ENCODE measurements at places on chromosomes 7 and 10.

GRCh38 chr10:79582096-79582495 lies 21.9 kb upstream of the SFTPA2 start:
- DNase-seq = no peak

DNA sequence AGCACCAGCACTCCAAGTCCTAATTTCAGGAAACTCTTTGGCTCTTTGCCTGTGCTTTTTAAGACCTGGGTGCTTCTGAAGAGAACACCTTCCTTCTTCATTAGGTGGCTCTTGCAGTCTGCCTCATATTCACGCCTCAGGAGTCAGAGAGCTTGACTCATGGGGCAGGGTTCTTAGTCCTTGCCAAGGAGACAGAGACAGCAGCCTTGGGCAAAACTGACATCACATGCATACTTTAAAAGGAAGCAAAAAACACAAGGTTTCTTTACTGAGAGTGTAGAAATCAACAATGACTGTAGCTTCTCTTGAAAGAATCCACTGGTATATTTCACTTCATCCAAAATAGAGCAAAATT lies 780.6 kb downstream of the INHBA start:
- no peak for DNase-seq

DNA sequence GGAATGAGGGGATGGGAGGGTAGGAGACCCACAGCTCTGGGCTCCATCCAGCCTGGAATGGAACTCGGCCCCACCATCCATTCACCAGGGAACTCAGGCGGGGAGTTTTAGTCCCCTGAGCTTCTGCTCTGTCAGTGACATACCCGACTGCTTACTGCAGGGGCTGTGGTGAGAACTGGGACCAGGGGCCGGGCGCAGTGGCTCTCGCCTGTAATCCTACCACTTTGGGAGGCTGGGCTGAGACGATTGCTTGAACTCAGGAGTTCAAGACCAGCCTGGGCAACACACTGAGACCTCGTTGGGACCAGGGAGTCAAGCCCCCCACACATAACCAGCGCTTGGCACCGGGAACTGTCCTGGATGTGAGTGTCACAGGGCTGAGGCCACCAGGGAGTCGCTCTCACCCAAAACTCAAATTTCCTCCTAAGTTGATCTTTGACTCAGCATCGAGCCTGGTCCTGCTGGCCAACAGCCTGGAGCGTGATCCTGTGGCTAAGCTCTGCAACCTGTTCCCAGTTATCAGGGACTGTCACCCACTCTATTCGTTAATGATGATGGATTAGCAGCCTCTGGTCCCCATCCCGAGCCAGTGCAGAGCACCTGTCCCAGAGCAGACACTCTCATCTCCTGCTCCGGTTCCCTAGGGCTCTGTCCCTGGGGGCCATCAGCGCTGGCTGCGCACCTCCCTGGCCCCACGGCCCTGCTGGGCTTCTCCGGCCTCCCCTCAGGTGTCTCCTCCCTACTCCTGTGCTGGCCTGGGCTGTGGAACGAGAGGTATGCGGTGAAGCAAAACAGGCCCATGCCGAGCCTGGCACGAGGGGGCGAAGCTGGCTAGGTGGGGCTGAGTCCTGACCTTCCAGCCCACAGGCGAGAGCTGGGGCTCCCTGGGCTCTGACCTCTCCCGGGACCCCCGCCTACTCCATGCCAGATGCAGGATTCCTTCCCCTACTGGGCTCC lies 902 bp upstream of the CLDN15 start:
- DNase-seq = peak; percentile 40

GRCh38 chr10:79407423-79407796 lies 38.0 kb downstream of the ZCCHC24 start:
- no peak for DNase-seq

DNA sequence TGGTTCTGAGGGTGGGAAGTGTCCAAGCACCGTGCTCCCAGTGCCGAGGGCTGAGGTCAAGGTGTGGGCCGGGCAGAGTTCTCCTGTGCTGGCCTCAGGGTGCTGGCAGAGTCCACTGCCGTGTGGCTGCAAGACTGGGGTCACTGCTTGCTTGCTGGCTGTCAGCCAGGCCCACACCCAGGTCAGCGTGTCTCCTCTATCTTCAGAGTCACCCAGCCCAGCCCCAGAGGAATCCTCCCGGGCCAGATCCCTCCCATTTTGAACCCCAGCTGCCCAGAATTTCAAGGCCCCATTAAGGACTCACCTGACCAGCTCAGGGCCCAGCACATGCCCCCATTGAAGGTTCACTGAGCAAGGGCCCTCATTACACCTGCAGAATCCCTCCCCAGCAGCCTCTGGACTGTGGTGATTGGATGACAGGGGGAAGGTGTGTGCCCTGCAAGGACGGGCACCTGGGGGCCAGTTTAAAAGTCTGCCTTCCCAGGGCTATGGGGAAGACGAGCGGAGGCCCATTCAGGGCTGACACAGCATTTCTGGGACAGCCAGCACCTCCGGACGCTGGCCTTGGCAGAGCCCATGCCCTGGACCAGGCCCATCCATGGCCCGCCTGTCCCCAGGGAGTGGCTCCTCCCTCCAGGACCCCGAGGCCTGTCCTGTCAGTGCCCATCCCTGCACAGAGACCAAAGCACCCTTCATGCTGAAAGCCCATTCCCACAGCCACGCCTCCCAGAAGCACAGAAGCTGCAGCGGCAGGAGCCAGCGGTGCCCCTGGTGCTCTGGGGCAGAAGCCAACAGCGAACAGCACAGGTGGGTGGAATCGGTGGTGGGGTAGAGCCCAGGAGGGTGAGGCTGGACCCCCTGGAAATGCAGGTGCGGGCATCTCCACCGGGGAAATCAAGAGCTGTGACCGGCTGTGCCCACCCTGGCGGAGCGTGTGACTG lies 45.1 kb upstream of the PPP2R2D start:
- DNase-seq = no peak

DNA sequence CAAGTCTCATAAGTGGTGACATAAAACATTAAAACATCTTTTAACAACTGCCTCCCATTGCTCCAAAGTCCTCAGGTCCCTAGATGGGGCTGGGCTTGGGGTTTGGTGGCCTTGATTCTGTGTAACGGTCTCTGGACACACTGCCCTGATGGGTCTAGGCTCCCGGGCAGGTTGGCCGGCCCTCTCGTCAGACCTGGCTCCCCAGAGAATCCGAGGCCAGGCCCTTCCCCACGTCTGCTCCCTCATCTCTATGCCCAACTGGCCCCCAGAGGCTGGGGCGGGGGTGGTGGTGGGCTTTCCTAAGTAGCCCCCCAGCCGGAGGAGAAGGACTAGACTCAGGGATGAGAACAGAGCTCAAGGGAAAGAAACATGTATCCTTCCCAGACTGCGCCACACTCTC lies 31.5 kb upstream of the EFCAB10 start:
- DNase-seq = no peak

DNA sequence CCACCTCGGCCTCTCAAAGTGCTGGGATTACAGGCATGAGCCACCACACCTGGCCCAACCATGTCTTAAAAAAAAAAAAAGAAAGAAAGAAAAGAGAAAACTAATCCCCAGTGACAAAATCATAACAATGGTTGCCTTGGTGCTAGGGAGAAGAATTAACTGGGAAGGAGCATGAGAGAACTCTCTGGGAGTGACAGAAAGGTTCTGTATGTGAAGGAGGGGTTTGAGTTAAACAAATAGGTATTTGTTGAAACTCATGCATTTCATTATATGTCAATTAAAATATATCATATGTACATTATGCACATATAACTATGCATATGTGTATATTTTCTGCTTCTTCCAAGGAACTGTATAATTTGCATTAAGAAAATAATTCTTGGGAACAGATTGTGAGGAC lies 33.3 kb downstream of the INA start:
- no peak for DNase-seq

DNA sequence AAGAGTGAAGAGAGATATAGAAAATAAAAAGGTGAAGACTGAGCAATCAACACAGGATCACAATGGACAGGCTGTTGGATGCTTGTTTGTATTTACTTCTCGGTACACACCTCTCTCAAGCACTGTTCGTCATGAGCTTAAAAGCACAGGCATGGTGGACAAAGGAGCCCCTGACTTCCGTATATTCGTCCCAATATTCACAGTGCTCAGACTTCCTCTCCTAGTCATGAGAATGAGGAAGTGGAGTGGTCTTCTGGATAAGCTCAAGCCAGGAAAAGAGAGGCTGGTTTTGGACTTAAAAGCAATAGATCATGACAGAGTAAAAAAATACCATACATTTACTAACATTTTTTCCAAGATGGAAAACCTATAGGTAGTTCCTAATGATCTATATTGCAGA lies 172.5 kb downstream of the SORCS1 start:
- DNase-seq = peak; percentile 19

- no peak for DNase-seq
Observed at GRCh38 chr7:106344861-106345260, 60.1 kb upstream of the NAMPT start.

GRCh38 chr10:123945325-123945920 lies 53.8 kb upstream of the CPXM2 start:
- no peak for DNase-seq

DNA sequence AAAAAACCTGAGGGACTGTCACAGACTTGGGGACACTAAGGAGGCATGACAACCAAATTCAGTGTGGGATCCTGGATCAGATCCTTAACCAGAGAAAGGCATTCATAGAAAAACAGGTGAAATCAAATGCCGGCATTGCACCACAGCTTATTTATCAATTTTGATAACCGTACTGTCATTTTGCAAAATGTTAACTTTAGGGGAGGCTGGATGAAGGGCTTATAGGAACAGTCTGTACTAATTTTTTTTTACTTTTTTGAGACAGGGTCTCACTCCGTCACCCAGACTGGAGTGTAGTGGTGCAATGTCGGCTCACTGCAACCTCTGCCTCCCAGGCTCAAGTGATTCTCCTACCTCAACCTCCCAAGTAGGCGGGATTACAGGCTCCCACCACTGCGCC lies 217.1 kb downstream of the ELMO1 start:
- no peak for DNase-seq

DNA sequence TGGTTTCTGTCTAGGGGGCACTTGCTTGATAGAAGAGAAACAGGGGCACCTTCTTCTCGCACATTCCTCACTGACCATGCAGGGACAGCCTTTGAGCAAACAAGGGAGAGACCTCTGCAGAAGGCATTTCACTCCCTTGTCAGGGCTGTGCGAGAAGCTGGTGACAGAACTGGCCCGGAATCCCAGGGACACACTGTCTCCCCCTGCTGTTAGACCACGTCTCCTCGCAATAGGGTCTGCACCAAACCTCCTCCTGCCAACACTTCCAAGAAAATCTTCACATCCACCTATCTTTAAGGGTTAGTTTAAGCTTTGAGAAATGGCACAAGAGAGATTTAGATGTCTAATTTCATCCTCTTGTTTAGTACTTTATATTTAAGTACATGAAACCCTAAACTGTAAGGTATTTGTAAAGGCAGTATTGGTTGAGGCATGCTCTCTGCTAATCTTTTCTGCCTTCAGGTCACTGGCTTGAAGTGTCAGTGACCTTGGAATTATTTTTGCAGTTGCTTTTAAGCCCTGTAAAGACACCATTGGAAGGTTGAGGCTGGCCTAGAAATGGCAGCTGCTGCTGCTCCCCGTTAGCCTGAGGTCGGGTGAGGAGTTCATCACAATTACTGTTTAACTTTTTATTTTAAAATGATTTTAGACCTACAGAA lies 37.0 kb downstream of the RBM20 start:
- DNase-seq = peak; percentile 37

GRCh38 chr7:47451851-47452205 lies 130.1 kb downstream of the TNS3 start:
- no peak for DNase-seq

GRCh38 chr10:129954492-129955315 lies 9.4 kb downstream of the EBF3 start:
- DNase-seq = no peak
